ENCODE measurements at places on chromosomes 13 and 19.
A peak's percentile ranks its signal among the peaks of the same experiment; 100 is the strongest.

DNA sequence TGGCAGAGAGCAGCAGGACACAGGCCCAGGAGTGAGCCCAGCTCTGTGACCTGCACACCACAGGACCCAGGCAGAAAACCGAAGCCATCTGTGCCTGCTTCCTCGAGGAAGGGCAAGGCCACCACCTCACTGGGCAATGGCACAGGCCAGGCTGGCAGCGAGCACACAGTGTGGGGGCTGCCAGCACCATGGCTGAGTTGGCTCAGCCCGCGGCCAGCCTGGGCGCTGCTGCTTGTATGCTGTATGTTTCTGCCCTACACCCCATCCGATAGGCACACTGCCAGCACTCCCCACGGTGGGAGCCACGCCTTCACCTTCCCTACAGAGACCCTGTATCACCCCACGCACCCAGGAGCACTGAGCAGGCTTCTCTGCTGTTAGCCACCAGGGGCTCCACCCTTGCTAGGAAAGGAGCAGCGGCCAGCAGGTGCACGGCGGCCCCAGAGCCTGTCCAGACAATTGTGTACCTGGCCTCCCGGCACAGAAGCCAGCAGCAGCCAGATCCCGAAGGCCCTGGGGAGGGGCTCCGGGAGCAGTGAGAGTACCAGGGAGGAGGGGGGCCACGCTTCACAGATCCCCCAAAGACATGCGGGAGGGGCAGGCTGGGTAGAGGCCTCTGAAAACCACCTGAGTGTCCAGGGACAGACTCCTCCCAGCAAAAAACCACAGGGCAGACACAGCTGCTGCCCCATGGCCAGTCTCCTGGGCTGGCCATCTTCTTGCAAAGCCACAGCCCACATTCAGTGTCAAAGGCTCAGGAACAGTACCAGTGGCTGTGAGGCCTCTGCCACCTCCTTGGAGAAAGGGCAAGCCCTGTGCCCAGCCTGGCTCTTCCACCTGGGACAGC, 56.1 kb downstream of the MLLT1 start:
- DNase-seq, result peak; percentile 34

DNA sequence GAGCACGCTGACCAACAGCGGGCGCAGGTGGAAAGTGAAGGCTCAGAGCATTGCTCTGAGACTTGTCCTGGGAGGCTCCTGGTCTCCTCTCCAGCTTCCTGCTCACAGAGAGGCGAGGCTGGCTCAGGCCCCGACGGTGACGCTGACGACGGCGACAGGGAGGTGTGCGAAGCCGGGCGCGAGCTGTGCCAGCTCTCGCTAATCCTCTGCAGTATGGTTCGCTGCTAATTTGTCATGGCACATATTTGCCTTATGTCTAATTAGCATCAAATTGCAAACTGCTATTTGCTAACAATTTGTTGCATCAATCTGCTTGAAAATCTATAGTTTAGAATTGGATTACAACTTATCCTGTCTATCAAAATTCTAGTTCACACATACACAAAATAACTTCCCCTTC, 469.8 kb upstream of the ZNF507 start:
- DNase-seq, result no peak

DNA sequence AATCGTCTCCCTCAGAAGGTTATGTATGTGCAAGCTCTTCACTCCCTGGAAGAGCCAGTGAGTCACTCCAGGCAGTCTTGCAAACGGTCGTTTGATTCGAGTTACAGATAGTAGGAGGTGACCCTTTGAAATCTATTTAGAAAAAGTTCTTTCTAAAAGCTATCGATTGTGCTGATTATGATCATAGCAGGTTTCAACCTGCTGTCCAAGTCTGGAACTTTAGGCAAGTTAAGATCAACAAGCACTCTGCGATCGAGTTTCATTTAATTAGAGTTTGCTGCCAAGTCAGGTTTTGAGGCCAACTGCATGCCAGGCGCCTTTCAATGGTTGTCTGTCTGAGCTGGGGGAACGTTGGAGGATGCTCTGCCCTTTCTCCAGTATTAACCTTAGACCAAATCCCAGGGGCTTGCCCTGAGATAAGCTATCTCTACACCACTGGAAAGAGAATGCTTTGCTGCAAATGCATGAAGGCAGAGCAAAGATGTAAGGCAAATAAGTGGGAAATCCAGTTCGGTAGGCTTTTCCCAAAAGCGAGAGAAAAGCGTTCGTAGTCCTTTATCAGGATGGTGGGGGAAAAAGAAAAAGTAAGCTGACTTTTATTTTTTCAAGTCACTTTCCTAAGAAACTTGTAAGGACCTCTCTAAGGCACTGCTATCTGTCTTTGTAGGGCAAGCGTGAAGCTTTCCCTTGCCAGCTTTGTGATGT, 287.5 kb downstream of the ATP8A2 start:
- no peak for DNase-seq

- DNase-seq, result no peak
Measured at GRCh38 chr13:33184112-33184490, 101.5 kb downstream of the STARD13 start.

Measured in NCI-H2081 (cell line).